Activated T-helper 1 cell treated with anti-CD3 and anti-CD28 coated beads, Interleukin-2, amount 50 U/mL, for 16 hours (primary cell): ENCODE measurements at places on chromosomes 13 and 19.

- DNase-seq, result no peak
Observed at GRCh38 chr19:41195675-41196497, 2.9 kb downstream of the CYP2S1 start.

- no peak for DNase-seq
Observed at GRCh38 chr13:97569841-97570240, 135.9 kb downstream of the RAP2A start.

- no peak for DNase-seq
Observed at GRCh38 chr13:111387026-111387871, 66.8 kb downstream of the TEX29 start.

DNA sequence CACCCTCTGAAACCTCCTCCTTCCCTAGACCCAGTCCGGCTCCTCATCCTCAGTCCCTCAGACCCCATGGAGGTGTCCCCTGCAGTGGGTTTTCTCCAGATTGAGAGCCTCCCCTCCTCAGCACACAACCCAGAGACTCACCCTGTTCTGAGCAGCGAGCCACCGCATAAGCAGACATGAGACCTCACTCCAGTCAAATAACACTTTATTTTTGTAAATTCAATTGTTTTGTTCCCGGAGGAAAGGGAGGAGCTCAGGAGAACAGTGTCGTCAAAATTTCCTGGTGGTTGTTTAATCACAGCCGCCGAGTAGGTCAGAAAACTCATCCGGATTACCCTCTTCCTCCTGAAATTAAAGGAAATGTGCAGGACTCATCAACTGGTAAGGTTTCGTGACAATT lies 57.5 kb downstream of the ERICH4 start:
- no peak for DNase-seq

DNA sequence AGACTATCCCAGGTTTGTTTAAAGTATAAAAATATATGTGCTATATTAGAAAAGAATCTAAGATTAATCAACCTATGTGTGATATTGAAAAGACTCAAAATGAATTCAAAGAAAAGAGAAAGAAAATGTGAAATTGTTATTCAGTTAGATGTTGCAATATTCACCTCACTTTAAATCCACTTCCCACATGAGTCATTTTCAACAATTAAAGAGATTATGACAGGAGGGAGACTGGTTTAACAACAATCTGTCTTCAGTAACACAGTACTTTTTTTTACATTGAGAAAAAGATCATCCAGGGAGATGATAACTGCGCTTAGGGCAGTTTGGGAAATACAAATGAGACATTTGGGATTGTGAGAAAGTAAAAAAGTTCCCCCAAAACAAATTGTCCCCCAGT lies 1246.2 kb downstream of the SLITRK1 start:
- DNase-seq, result no peak

DNA sequence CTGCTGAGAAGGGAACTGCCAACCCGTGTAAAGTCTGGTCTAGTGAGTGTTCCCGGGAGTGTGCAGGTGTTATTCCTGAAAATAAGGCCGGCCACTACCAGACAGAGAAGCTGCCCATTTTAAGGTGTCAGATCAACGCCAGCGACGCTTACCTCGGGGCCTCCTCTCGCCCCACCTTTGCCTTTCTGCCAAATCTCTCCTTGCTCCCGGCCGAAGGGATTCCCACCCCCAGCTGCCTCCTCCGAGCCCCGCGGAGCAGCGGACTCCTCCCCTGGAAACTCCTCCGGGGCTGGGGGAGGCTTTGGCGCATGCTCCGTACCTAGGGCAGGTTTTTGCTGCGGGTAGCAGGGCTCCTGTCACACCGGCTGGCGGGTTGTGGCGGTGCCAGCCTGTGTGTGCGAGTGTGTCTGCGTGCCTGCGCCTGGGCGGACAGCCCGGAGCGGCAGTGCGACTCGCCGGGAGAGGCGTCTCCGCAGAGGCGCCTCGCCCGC lies at the start of gene HS6ST3:
HS6ST3 (plus strand) TSS at position 359 of the 491 bp plus-strand sequence.
- no peak for DNase-seq

- no peak for DNase-seq
Observed at GRCh38 chr13:27559719-27560118, 60.6 kb downstream of the LNX2 start.

- no peak for DNase-seq
Observed at GRCh38 chr13:30727491-30728355, 7.6 kb upstream of the ALOX5AP start.

- no peak for DNase-seq
Observed at GRCh38 chr19:33296488-33296971, 5.8 kb downstream of the CEBPA start.

- DNase-seq, result no peak
Observed at GRCh38 chr13:48485432-48485831, 47.4 kb downstream of the RCBTB2 start.

DNA sequence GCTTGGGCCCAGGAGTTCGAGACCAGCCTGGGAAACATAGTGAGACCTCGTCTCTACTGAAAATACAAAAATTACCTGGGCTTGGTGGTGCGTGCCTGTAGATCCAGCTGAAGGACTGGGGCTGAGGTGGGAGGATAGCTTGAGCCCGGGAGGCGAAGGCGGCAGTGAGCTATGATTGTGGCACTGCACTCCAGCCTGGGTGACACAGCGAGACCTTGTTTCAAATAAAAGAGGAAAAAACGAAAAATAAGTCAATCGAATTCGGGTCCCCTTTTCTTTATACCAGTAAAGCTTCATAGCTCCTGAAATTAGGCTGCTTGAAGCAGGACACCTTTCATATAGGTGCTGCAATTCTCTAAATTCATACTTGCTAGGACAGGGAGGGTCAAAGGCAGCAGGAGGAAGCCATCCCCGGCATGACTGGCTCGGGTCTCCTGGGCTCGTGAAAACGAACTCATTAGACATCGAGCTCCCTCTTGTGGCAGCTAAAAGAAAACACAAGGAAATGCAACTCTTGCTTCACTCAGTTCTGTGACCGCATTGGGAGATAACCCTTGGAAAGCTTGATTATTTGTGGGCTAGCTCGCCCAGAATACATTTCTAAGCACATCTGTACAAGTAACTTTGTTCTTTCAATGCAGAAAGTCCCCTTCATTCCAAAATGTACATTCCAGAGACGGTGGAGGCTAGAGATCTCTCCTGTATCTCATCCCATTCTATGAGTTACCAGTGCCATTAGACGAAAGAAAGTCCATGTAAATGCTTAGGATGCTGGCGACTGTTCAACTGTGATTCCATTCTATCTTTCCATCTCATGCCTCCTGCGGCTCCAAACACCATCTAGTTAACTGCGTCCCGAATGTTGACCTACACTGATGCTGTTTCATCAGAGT lies 16.8 kb downstream of the FPR2 start:
- DNase-seq, result peak; percentile 3

DNA sequence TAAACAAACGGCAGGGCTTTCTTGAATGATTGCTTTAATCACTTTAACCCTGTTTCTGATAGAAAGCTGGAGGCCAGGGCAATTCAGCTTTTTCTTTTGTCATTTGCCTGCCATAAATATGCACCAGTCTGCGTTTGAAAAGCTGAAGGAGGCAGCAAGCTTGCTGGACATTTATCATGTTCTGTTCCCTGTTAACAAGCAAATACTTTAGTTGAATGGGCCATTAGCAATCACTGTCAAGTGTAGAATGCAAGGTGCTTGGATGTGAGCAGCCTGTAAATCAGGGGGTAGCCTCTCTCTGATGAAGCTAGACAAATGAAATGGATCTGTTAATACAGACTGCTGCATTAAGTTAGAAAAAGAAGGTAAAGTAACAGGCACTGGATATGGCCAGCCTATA lies 7.6 kb downstream of the EFNB2 start:
- no peak for DNase-seq

- DNase-seq, result no peak
Observed at GRCh38 chr19:14023404-14024235, 4.3 kb upstream of the RLN3 start.

DNA sequence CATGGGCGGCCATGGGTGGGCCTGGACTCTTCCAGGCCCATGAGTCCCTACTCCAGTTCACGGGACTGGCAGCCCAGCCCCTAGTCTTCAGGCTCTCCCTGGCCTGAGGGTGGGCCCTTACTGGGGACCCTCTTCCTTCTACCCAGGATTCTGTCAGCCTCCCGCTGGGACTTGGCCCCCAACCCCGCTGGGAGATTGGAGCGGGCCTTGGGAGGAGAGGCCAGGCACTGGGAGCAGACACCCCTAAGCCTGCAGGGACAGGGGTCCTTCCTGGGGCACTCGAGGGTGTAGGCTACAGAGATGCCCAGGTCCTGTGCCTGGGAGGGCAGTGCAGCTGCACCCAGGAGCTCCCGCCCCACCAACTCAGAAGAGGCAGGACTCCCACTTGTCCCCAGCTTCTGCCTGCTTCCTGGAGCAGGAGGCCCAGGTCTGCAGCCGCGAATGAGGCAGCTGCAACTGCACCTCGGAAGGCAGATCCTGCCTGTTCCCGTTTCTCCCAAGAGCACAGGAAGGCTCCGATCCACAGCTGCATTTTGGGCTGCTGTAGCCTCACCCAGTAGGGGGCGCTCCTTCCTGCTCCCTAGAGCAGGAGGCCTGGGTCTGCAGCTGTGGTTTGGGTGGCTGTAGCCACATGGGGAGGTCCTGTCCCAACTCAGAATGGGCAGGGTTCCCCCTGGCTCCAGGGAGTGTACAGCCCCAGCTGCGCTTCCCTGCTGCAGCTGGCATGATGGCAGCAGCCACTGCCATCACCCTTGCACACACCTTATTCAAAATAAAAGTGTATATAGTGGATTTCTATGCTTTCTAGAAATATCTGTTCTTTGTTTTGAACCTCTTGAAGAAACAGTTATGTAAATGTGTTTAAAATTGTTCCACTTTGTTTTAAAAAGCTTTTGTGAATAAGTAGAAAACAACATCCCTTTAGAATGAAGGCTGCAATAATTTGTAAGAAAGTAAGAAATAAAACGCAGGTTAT lies 46.8 kb downstream of the TEX26 start:
- peak; percentile 3 for DNase-seq

GRCh38 chr13:29005035-29005762 lies 185.1 kb downstream of the MTUS2 start:
- DNase-seq, result no peak

GRCh38 chr19:15702534-15702930 lies 25.3 kb upstream of the OR10H2 start:
- no peak for DNase-seq

GRCh38 chr19:49067554-49067953 lies 2.9 kb upstream of the NTF4 start:
- DNase-seq, result no peak

GRCh38 chr19:13057744-13058143 lies 44.9 kb downstream of the LYL1 start:
- no peak for DNase-seq

GRCh38 chr19:55559684-55560083 lies 14.3 kb upstream of the SBK3 start:
- no peak for DNase-seq

- no peak for DNase-seq
Observed at GRCh38 chr19:289651-290371, 1.4 kb downstream of the PLPP2 start.
